ENCODE measurements at places on chromosomes 11 and 22.
A peak's percentile ranks its signal among the peaks of the same experiment; 100 is the strongest.

- no peak for DNase-seq
Observed at GRCh38 chr11:25776238-25776637, 555.7 kb upstream of the ANO3 start.

GRCh38 chr11:25449091-25449490 lies 882.8 kb upstream of the ANO3 start:
- DNase-seq, result no peak

DNA sequence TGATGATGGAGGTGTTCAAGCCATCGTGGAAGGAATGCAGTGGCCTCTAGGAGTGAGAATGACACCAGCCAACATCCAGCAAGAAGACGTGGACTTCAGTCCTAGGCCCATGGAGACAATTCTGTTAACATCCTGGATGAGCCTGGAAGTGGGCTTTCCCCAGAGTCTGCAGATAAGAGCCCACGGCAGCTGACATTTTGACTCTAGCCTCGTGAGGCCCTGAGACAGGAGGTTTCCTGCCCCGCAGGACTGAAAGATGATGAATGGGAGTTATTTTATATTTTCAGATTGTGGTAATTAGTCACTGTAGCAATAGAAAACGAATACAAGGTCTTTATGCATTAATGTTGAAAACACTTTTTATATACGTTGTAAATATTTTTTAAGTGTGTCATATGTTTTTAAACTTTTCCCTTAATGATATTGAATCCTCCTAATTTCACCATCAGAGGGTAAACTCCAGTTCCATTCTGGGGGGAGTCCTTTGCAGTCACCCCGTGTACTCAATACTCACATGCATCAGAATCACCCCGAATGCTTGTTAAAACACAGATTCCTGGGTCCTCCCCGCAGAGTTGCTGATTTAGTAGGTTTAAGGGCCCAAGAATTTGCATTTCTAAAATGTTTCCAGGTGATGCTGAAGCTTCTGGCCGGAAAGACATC lies 570 bp upstream of the TPCN2 start:
- DNase-seq, result no peak

- no peak for DNase-seq
Observed at GRCh38 chr11:118530180-118530682, 761 bp upstream of the TMEM25 start.

GRCh38 chr22:39432361-39432811 lies 24.4 kb upstream of the MGAT3 start:
- no peak for DNase-seq

DNA sequence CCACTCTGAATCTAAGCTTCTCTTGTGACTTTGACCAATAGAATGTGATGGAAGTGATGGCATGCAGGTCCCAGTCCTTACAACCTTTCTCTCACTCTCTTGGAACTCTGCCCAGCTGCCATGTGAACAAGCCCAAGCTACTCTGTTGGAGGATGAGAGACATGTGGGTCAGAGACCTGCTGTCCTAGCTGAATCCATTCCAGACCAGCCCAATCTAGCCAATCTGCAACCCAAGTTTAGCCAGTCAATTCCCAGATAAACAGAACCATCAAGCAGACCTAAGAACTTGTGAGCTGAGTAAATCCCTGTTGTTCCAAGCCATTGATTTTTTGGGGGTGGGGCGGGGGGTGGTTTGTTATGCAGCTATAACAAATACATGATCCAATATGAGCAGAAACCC lies 69.2 kb upstream of the GRK3 start:
- DNase-seq, result no peak

- no peak for DNase-seq
Observed at GRCh38 chr22:44525941-44526778, 28.1 kb upstream of the RTL6 start.

DNA sequence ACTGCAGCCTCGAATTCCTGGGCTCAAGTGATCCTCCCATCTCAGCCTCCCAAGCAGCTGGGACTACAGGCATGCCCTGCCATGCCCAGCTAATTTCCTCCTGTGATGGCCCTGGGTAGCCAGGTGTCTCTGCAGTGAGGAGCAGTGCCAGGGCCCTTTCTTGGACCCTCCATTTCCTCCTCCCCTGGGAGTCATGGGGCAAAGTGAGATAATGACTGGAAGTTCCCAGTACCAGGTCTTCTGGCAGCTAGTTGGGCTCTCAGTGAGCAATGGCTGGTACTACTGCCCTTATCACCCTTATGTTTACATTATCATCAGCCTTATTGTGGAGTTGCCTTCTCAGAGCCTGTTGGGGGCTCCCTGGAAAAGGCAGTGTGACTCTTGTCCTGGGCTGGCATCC lies 17.6 kb downstream of the DAGLA start:
- no peak for DNase-seq

- no peak for DNase-seq
Observed at GRCh38 chr11:68135161-68135560, 14.0 kb upstream of the CHKA start.

GRCh38 chr22:23178512-23179254 lies 1.6 kb upstream of the BCR start:
- no peak for DNase-seq

- DNase-seq, result no peak
Observed at GRCh38 chr11:19394525-19395016, 153.8 kb upstream of the E2F8 start.

DNA sequence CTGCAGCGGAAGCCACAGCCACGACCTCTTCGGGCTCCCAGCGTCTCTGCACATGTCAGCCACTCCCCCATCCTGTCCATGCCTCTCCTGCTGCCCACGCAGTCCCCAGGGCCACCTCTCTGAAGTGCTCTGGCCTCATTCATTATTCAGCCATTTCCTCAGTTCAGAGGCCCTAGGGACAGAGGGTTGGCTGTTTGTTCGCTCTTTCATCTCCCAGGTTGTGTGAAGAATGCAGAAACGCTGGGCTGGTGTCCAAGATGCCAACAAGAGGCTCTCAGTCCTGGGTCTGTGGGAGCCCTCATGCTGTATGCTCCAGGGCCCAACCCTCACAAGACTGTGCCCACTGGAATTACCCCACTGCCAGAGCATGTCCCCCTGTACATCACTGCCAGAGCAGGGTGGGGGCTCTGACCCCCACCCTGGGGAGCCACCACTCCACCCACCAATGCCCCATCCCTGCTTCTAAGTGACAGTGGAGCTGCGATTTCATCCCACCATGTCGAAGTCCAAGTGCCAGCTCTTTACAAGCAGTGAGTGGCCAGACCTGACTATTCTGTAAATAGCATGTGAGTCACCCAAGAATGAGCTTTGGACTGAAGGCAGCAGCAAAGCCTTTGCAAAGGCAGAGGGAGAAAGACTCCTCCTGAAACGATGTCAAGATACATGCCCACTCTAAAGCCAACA lies 209.6 kb downstream of the BUD13 start:
- DNase-seq, result no peak

DNA sequence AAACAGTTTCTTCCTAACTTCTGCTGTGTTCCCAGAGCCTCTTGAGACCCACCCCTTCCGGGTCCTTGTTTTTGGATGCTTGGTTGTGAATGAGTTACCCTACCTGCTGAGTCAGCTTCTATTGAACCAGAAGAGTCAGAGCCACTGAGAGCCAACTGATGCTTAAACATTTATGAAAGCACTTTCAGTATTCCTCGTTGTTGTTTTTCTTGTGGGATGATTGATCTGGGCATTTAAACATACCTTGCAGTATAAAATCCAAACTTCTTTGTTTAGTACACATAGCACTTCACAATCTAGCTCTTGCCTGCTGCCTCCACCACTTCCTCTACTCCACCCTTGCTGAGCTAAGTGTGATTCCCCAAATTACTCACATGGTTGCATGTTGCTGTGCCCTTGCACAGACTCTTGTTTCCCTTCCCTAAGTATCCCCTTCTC lies 5.5 kb downstream of the PRSS23 start:
- DNase-seq, result no peak

GRCh38 chr22:20953342-20953608 lies 13.8 kb upstream of the AIFM3 start:
- DNase-seq, result no peak

- no peak for DNase-seq
Observed at GRCh38 chr11:68816251-68816776, 25.4 kb downstream of the CPT1A start.

DNA sequence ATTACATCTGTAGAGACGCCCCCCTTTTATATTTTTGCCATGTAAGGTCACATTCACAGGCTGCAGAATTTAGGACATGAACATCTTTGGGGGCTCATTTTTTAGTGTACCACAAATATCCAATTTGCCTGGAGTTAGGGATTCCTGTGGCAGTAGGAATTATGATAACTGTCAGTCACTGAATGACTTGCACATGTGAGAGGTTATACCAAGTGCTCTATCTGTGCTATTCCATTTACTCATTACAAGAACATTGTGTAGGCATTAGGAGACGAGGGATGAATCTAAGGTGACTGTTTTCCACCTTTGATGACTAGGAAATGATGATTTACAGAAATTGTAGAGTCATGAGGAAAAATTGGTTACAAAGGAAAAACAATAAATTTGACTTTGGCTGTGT lies 79.3 kb downstream of the LIF start:
- DNase-seq, result no peak

GRCh38 chr22:38578505-38578904 lies 8.5 kb upstream of the DMC1 start:
- no peak for DNase-seq

GRCh38 chr22:35544189-35544588 lies 3.6 kb downstream of the RASD2 start:
- DNase-seq, result no peak

GRCh38 chr11:116457336-116458007 lies 315.3 kb downstream of the BUD13 start:
- no peak for DNase-seq

DNA sequence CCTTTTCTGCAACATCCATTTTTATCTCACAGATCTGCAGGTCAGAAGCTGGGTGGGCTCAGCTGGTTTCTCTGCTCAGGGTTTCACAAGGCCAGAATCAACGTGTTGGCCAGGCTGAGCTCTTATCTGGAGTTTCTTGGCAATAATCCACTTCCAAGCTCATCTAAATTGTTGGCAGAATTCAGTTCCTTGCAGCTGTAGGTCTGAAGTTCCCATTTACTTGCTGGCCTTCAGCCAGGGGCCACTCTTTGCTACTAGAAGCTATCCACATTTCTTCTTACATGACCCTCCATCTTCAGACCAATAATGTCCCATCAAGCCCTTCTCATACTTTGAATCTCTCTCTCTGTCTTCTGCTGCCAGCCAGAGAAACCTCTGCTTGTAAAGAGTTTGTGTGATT lies 103.5 kb downstream of the WNT11 start:
- DNase-seq, result no peak

GRCh38 chr22:20583471-20583922 lies 76.1 kb downstream of the MED15 start:
- DNase-seq, result no peak

- peak; percentile 78 for DNase-seq
Observed at GRCh38 chr22:46007848-46008261, 30.9 kb upstream of the WNT7B start.

DNA sequence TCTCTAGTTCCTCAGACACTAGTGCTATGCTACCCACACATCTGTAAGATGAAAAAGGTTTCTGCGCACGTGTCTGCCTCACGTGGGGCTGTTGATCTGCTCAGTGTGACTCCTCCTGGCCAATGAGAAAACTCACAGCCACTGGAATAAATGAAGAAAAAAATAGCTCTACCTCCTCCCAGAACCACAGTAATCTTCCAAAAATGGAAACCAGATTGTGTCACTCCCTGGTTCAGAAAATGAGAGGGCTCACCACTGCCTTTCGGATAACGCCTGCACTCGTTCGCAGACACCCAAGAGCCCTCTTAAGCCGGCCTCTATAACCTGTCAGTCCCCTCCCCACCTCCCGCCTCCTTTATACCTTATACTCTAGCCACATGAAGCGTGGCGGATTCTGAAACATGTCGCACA lies 5.1 kb downstream of the APBB1 start:
- DNase-seq, result no peak

GRCh38 chr22:20423008-20423905 lies 14.4 kb downstream of the SCARF2 start:
- DNase-seq, result no peak

GRCh38 chr11:115488945-115489344 lies 15.3 kb downstream of the CADM1 start:
- no peak for DNase-seq

DNA sequence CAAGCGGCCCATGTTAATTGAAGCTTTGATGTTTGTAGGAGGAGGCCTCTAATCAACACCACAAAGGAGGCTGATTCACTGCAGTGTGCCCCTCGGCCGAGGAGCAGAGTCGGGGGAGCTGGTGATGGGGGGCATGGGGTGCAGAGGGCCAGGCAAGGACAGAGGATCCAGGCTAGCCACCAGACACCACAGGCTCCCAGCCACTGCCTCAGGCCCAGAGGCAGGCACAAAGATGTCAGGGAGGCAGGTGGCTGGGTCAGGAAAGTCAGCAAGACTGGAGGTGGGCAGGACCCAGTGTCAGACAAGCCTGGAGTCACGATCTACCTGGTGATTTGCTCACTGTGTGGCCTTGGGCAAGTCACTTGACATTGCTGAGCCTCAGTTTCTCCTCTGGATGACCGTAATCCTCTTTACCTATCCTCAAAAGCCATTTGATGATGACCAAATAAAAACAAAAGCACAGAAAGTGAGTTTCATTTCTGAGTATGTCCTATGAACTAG lies 121.0 kb downstream of the BUD13 start:
- no peak for DNase-seq

DNA sequence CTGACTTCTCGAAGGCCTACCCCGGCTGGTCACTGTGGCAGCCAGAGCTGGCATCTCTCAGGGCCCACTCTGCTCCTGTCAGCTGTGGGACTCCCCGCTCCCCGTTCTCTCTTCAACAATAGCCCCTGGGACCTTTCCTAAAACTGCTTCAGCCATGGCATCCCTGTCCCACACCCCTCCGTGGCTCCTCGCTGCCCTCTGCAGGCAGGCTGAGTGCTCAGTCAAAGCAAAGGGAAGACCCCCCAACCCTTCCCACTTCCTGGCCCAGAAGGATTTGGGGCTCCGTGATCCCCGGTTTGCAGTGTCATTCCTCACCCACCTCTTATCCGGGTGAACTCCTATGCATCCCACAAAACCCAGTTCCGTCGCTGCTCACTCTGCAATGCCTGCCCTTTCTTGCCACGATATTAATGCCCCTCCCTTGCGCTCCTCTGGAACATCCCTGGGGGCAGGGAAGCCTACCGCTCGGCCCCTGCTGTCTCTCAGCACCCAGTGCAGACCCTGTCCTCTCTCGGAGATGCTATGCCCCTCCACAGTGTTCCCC lies 1.6 kb upstream of the TH start:
- DNase-seq, result no peak

DNA sequence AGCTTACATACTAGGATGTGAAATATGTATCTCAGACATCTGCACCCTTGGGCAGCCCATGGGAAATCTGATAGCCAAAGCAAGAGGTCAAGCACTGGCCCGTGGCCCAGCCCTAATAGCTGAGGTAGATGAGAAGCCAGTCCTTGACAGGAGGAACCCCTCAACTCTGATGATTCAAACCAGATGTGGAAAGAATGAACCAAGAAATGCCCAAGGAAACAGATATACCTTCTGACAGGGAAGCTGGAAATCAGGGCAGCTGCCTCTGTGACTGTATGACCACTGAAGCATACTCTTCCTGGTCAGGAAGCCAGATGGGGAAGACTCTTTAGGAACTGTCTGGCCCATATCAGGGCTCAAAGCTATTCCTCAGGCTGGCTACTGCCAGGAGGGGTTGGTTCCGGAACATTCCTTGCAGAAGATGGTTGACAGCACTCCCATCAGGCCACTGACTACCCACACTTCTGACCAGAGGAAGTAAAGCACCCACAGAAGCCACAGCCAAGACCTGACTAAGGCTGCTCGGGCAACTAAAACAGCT lies 124.2 kb downstream of the SWAP70 start:
- peak; percentile 15 for DNase-seq

- no peak for DNase-seq
Observed at GRCh38 chr22:24046024-24046423, 34.9 kb downstream of the CABIN1 start.
